Ovary (tissue), 10 donors: ENCODE measurements at places on chromosomes 4 and X. TPM values are rescaled to one million over a fixed set of nuclear protein-coding genes. Genes with fewer than 3 reads are reported as not detected.

Gene HMGB3
- 7.1 TPM for polyA plus RNA-seq

Gene TEX11
- polyA plus RNA-seq: not detected

Gene PAGE2
- not detected for polyA plus RNA-seq

Gene CXorf49
- not detected for polyA plus RNA-seq

Gene ATP11C
- 17.5 TPM for polyA plus RNA-seq

Gene FRMPD4
- 0.01 TPM for polyA plus RNA-seq

Gene ARX
- polyA plus RNA-seq: 21.8 TPM

Gene ZNF518B
- polyA plus RNA-seq: 15.6 TPM

Gene KCND1
- 1.9 TPM for polyA plus RNA-seq

Gene CYBB
- 3.5 TPM for polyA plus RNA-seq

Gene ADGRA3
- 13.1 TPM for polyA plus RNA-seq

Gene PDS5A
- 29.7 TPM for polyA plus RNA-seq

Gene HPGD
- polyA plus RNA-seq: 0.69 TPM

- DNase-seq: no peak
- H3K36me3 ChIP-seq: no peaks in the 10 kb centered on the region
- H3K27ac ChIP-seq: no peak overlapping the region
- H3K4me3 ChIP-seq: no peak overlapping the region
- no peaks in the 10 kb centered on the region for H3K27me3 ChIP-seq
- no peaks in the 10 kb centered on the region for H3K4me1 ChIP-seq
These were observed 17.7 kb upstream of the ANXA3 start for GRCh38 chr4:78533854-78534253.

GRCh38 chr4:21645776-21646175 lies 302.8 kb downstream of the KCNIP4 start:
- DNase-seq: no peak
- no peak overlapping the region for H3K4me3 ChIP-seq
- no peaks in the 10 kb centered on the region for H3K4me1 ChIP-seq
- H3K36me3 ChIP-seq: no peaks in the 10 kb centered on the region

DNA sequence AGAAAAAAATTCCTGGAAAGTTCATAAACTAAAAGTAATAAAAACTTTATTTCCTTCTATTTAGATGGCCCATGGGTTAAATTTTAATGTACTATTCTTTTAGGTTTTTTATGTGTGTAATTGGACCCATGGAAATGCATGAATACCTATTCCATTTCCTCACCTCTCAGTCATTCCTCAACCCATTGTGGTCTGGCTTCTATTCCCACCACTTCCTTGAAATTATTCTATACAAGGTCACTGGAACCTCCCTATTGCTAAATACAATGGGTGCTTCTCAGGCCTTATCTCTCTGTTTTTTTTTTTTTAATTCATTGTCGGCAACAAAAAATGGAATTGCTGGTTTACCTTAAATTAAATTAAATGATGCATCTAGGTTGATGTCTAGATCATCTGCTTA lies 17.2 kb downstream of the SLC39A8 start:
- H3K36me3 ChIP-seq: no peaks in the 10 kb centered on the region
- H3K27me3 ChIP-seq: no peaks in the 10 kb centered on the region
- DNase-seq: no peak
- H3K4me3 ChIP-seq: no peak overlapping the region
- H3K4me1 ChIP-seq: no peaks in the 10 kb centered on the region

GRCh38 chr4:93263166-93263565 lies 565.4 kb upstream of the ATOH1 start:
- no peaks in the 10 kb centered on the region for H3K27me3 ChIP-seq
- no peaks in the 10 kb centered on the region for H3K4me1 ChIP-seq
- no peak overlapping the region for H3K27ac ChIP-seq
- H3K36me3 ChIP-seq: no peaks in the 10 kb centered on the region

- no peak for DNase-seq
- H3K4me1 ChIP-seq: no peaks in the 10 kb centered on the region
- no peaks in the 10 kb centered on the region for H3K36me3 ChIP-seq
- no peak overlapping the region for H3K27ac ChIP-seq
- no peak overlapping the region for H3K4me3 ChIP-seq
- H3K27me3 ChIP-seq: no peaks in the 10 kb centered on the region
These were observed 23.6 kb upstream of the RASGEF1B start for GRCh38 chr4:81495345-81495744.

DNA sequence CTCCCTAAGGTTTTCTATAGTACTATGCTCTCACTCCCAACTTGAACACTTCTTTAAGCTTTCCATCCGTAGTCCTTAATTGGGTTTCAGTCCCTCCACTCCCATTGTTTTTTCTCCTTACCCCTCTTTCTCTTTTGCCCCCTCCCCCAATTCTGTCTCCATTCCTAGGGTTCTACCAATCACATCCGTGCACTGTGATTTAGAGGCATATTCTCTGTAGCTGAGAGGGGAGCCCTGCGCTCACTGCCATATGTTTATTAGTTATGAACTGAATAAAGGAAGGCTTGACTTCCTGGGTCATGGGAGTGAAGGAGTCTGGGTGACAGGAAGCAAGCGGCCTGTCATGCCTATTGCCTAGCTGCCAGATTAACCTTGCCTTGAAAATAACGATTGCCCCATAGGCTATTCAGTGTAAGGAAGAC lies 471 bp downstream of the MCTS1 start:
- H3K27ac ChIP-seq: peak overlapping the region; percentile 47
- no peaks in the 10 kb centered on the region for H3K27me3 ChIP-seq
- H3K36me3 ChIP-seq: no peaks in the 10 kb centered on the region
- H3K4me3 ChIP-seq: peak overlapping the region; percentile 57
- no peaks in the 10 kb centered on the region for H3K4me1 ChIP-seq

GRCh38 chr4:183264614-183265013 lies 55.5 kb downstream of the CLDN22 start:
- H3K36me3 ChIP-seq: no peaks in the 10 kb centered on the region
- no peaks in the 10 kb centered on the region for H3K4me1 ChIP-seq
- DNase-seq: no peak
- no peak overlapping the region for H3K4me3 ChIP-seq
- no peaks in the 10 kb centered on the region for H3K27me3 ChIP-seq
- no peak overlapping the region for H3K27ac ChIP-seq

GRCh38 chrX:132692526-132692925 lies 203.7 kb upstream of the MBNL3 start:
- H3K27ac ChIP-seq: no peak overlapping the region
- H3K4me1 ChIP-seq: no peaks in the 10 kb centered on the region
- no peaks in the 10 kb centered on the region for H3K27me3 ChIP-seq
- no peak overlapping the region for H3K4me3 ChIP-seq
- no peaks in the 10 kb centered on the region for H3K36me3 ChIP-seq

GRCh38 chrX:120517936-120518335 lies 42.8 kb downstream of the CUL4B start:
- H3K27me3 ChIP-seq: no peaks in the 10 kb centered on the region
- no peaks in the 10 kb centered on the region for H3K36me3 ChIP-seq
- no peaks in the 10 kb centered on the region for H3K4me1 ChIP-seq
- DNase-seq: no peak
- no peak overlapping the region for H3K27ac ChIP-seq
- H3K4me3 ChIP-seq: no peak overlapping the region

- no peaks in the 10 kb centered on the region for H3K36me3 ChIP-seq
- no peak overlapping the region for H3K4me3 ChIP-seq
- H3K27me3 ChIP-seq: no peaks in the 10 kb centered on the region
- H3K4me1 ChIP-seq: no peaks in the 10 kb centered on the region
These were observed 180.2 kb upstream of the TET2 start for GRCh38 chr4:104966349-104967033.

DNA sequence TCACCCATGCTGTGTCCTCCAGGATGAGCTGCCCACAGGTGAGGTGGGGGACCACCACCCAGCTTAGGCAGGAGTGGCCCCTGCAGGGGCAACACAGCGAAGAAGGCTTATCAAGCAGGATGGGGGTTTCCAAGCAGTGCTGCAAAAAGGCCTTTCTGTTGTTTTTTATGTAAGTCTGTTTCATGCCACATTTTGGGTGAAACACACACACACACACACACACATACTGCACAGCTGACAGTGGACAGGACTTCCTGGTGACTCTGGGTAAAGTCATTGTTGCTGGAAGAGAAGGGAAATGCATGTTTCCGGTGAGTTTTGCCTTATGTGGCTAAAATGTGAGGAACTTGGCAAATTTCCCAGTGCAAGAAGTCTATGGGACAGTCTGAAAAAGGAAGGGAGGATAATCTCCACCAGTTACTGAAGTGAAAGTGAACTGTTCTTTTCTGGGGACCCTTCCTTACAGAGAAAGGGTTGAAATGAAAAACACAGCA lies 119.2 kb downstream of the IRF2 start:
- H3K4me3 ChIP-seq: no peak overlapping the region
- peaks cover 6% of the 10 kb centered on the region for H3K4me1 ChIP-seq
- no peaks in the 10 kb centered on the region for H3K36me3 ChIP-seq
- H3K27ac ChIP-seq: peak overlapping the region; percentile 8

GRCh38 chrX:71622576-71623450 lies 4.5 kb upstream of the CXCR3 start:
- DNase-seq: peak; percentile 80
- no peaks in the 10 kb centered on the region for H3K36me3 ChIP-seq
- H3K4me3 ChIP-seq: no peak overlapping the region
- no peaks in the 10 kb centered on the region for H3K4me1 ChIP-seq

DNA sequence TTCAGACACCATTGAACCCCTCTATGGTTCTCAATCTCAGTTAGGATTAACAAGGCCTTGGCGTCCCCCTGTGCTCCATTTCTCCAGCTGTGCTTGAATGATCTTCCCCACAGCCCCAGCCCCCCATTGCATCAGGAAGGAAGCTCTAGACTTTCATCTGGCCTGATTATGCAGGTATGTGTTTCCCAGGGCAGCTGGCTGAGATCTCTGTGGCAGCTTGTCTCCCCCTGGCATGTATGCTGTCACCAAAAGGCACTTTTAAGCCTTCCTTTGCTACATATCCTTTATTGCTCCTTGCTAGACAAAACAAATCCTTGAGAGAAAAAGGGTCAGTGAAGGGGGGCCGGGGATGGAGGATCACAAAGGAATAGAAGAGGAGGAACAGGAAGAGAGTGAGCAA lies 1056.0 kb upstream of the SLIT2 start:
- no peak overlapping the region for H3K27ac ChIP-seq
- H3K4me1 ChIP-seq: no peaks in the 10 kb centered on the region
- no peak overlapping the region for H3K4me3 ChIP-seq
- H3K27me3 ChIP-seq: no peaks in the 10 kb centered on the region
